ENCODE measurements at places on chromosomes 5 and 9.

DNA sequence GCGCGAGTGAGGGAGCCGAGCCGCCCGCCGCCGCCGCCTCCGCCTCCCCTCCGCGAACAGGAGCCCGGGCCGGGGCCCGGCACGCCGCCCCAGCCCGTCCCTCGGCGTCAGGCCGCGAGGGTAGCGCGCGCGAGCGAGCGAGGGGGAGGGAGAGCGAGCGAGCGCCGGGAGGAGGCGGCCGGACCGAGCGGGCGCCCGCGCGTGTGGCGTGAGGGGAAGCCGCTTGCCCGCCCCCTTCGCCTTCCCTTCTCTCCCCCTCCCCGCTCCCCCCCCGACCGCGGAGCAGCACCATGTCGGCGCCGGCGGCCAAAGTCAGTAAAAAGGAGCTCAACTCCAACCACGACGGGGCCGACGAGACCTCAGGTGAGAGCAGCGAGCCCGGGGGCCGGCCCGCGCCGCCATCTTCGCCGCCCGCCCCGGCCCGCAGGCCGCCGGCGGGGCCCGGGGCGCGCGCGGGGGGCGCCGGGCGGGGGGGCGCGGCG is 312 bp downstream of the SET start:
- no peak for DNase-seq

GRCh38 chr9:22863106-22863505 is 416.5 kb downstream of the DMRTA1 start:
- no peak for DNase-seq

DNA sequence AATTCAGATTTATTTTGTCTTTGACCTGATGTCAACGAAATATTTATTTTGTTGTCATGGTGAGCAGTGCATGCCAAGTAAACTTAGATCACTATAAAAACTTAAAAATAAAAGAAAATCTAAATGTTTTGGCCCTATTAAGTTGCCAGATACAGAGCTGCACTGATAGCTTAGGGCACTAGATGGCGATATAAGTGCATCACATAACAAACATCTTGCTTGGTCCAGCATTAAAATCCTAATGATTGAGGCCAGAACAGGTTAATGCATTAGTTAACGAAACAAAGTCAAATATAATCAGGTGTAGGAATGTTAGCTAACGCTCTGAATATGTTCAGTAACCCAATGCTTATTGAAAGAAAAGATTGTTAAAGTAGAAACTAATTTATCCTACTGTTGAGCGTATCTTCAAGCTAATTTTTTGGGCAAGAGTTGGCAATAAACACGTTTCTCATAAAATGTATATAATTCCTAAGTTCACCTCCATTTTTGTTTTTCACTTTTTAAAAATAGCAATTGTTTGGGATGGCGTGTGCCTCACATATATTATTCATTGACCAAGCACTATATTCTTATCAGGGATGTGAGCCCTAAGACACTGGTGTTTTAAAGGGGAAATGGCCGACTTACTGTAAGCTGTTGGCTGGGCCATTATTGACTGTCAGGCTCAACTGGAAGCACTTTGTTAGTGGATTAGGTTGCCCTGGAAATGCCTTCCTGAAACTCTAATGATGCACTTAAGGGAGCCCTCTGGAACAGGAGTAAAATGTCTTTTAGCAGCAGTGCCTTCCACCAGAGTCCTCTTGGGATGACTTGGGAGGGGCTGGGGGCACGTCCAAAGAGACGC is 33.3 kb downstream of the KCTD16 start:
- no peak for DNase-seq

DNA sequence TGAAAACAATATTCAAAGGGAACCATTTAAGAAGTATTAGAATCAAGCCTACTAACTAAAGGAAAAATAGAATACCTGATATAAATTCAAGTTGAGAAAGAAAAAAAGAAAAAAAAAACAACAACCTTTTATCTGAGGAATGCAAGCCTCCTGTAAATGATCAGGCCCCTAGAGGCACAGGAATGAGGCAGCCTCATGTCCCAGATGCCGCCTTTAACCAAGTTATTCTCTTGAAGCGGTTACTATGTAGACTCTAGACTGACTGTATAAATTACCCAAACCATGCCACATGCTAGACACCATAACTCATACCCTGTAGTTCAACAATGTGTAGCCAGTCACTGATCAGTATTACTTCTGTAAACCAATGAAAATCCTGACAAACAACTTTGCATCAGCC is 929.6 kb downstream of the TAF11L14 start:
- no peak for DNase-seq

DNA sequence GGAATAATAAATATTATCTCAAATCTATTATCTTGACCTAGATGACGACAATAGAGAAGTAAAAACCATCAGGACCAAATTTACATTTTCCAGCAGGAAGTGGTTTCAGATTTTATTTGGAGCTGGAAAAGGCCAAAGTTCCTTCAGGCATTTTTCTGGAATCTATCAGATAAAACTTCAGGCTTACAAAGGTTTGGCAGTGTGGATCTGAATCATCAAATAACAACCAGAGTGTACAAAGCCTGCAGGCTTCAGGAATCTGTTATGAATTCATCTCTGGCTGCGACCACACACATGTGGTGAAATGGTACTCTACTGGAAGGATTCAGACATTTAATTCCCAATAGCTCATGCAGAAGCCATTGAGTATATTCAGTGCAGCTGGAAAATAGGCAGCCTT is 726.4 kb upstream of the GRAMD2B start:
- DNase-seq: no peak

DNA sequence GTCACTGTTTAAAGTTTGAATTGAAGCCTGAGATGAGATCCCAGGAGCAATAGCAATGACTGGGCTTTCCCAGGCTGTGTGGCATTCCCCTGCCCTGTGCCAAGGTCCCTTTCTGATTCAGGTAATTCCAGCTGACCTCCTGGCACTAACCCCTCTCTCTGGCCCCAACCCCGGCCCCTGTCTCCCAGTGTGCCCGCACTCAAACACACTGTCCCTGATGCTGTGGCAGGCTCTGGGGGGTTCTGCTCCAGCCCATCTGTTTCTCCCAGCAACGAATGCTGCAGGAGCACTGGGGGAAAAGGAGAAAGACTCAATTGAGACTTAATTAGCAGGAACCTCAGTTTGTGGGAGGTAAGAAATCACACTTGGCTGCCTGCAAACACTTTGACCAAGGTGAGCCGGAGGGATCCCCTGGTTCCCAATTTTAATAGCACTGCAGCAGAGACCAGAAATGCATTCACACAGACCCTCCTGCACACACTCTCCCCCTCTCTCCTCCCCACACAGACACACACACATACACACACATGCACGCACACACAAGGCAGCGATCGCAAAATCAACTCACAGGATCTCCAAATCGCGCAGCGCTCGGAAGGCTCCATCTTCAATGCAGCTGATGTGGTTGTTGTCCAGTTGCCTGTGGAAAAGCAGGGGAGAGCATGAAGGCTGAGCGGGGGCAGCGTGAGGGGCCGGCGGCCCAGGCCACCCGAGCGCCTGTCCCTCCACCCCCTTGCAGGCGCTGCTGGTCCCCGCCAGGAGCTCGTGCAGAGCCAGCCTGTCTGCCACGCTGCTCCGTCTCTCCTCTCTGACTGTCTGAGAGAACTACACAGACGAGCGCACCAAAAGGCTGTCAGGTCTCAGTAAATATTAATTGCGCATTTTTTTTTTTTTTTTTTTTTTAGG is 265.1 kb upstream of the PANK3 start:
- DNase-seq: no peak

GRCh38 chr9:94995048-94995693 is 268.7 kb downstream of the AOPEP start:
- DNase-seq: no peak

DNA sequence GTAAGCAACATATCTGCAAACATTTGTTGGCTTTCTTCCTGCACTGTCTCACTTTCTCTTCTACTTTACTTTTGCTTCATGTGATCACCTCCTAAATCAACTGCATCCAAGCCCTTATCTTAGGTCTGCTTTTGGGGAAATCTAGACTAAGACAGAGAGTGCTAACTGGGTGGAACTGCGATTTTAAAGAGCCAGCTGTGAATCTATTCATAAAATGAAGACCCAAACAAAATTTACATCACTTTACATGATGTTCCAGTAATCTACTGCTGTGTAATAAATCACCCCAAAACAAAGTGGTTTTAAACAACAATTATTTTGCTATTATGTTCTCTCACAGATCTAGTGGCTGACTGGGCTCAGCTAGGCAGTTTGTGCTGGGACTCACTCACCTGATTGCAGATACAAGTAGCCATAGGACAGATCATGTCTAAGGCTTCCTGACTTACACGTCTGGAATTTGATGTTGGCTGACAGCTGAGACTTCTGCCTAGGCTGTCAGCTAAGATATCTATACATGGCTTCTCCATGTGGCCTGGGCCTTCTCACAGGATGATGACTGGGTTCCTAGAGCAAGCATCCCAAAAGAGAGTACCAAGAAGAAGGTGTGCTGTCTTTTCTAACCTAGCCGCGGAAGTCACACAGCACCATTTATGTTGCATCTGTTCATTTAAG is 145.1 kb upstream of the TBCA start:
- no peak for DNase-seq

DNA sequence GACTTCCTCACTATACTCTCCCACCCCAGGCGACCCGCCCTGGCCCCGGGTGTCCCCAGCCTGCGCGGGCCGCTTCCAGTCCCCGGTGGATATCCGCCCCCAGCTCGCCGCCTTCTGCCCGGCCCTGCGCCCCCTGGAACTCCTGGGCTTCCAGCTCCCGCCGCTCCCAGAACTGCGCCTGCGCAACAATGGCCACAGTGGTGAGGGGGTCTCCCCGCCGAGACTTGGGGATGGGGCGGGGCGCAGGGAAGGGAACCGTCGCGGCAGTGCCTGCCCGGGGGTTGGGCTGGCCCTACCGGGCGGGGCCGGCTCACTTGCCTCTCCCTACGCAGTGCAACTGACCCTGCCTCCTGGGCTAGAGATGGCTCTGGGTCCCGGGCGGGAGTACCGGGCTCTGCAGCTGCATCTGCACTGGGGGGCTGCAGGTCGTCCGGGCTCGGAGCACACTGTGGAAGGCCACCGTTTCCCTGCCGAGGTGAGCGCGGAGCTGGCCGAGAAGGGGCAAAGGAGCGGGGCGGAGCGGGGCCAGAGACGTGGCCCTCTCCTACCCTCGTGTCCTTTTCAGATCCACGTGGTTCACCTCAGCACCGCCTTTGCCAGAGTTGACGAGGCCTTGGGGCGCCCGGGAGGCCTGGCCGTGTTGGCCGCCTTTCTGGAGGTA is 2.1 kb downstream of the CA9 start:
- DNase-seq: no peak

- no peak for DNase-seq
These were observed 530.5 kb downstream of the MTRR start for GRCh38 chr5:8399471-8399870.

- no peak for DNase-seq
These were observed 41.0 kb downstream of the ALDH1A1 start for GRCh38 chr9:72911816-72912215.

GRCh38 chr9:132168347-132168746 is 6.5 kb downstream of the NTNG2 start:
- DNase-seq: no peak

DNA sequence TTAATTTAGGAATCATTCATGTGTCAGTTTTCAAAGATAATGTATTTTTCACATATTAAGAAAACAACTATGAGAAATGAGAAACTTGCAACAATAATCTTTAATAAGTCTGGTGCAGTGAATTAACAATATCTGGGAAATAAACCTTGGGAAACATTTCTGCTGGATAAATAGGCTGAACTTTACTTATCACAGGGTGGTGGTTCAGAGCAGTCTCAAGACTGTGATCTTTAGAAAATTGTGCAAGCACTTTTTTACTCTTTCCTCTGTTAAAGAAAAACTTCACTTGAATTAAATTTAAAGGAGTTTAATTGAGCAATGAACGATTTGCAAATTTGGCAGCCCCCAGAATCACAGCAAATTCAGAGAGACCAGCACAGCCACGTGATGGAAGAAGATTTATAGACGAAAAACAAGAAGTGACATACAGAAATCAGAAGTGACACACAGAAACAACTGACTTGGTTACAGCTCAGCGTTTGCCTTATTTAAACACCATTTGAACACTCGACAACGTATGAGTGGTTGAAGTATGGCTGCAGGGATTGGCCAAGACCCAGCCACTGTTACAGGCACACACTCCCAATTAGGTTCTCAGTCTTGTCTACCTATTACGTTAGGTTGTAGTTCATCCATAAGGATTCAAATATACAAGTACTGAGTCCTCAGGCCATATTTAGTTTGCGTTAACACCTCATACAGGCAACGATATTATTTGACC is 631.9 kb downstream of the SLCO4C1 start:
- no peak for DNase-seq

- DNase-seq: no peak
These were observed 13.0 kb downstream of the DBH start for GRCh38 chr9:133649194-133649593.

GRCh38 chr9:129071526-129072126 is 9.3 kb upstream of the DOLPP1 start:
- no peak for DNase-seq

- DNase-seq: no peak
These were observed 197.3 kb upstream of the C9orf72 start for GRCh38 chr9:27770541-27770940.

- no peak for DNase-seq
These were observed 61.3 kb downstream of the ENC1 start for GRCh38 chr5:74579215-74579614.

DNA sequence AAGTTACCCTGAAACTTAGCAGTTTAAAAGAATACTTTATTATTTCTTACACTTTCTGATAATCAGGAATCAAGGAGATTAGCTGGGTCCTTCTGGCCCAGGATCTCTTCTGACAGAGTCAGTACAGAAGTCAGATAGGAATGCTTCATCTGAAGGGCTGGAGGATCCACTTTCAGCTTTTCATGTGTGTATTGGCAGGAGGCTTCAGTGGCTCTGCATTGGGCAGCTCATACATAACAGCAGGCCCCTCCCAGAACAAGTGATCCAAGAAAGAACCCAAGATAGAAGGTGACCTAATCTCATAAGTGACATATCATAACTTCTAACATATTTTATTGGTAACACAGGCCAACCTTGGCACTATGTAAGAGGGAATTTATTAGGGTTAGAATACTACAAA is 258.4 kb downstream of the HCN1 start:
- no peak for DNase-seq

GRCh38 chr9:33244137-33244784 is 4.3 kb downstream of the SPINK4 start:
- peak; percentile 20 for DNase-seq

- no peak for DNase-seq
These were observed 156.5 kb downstream of the ERCC6L2 start for GRCh38 chr9:96031916-96032534.

GRCh38 chr9:131334629-131335367 is 45.3 kb downstream of the PLPP7 start:
- DNase-seq: peak; percentile 60

All from upper lobe of right lung (tissue), 1 donor.